Naive thymus-derived CD8-positive, alpha-beta T cell (primary cell): ENCODE measurements at places on chromosomes 7 and 10. TPM values are rescaled to one million over a fixed set of nuclear protein-coding genes. Genes with fewer than 3 reads are reported as not detected.

The MACC1 gene
- not detected for polyA plus RNA-seq

The AGFG2 gene
- 11.5 TPM for polyA plus RNA-seq

The CALHM3 gene
- not detected for polyA plus RNA-seq

The ADCY1 gene
- polyA plus RNA-seq: not detected

The MEST gene
- polyA plus RNA-seq: 44.6 TPM

The LRRD1 gene
- not detected for polyA plus RNA-seq
